ENCODE measurements at places on chromosomes 16 and 17. TPM values are rescaled to one million over a fixed set of nuclear protein-coding genes. Genes with fewer than 3 reads are reported as not detected.

- peak; percentile 57 for DNase-seq
Observed at GRCh38 chr16:88784074-88784855, 755 bp downstream of the PIEZO1 start.

The KCNG4 gene
- not detected for total RNA-seq

DNA sequence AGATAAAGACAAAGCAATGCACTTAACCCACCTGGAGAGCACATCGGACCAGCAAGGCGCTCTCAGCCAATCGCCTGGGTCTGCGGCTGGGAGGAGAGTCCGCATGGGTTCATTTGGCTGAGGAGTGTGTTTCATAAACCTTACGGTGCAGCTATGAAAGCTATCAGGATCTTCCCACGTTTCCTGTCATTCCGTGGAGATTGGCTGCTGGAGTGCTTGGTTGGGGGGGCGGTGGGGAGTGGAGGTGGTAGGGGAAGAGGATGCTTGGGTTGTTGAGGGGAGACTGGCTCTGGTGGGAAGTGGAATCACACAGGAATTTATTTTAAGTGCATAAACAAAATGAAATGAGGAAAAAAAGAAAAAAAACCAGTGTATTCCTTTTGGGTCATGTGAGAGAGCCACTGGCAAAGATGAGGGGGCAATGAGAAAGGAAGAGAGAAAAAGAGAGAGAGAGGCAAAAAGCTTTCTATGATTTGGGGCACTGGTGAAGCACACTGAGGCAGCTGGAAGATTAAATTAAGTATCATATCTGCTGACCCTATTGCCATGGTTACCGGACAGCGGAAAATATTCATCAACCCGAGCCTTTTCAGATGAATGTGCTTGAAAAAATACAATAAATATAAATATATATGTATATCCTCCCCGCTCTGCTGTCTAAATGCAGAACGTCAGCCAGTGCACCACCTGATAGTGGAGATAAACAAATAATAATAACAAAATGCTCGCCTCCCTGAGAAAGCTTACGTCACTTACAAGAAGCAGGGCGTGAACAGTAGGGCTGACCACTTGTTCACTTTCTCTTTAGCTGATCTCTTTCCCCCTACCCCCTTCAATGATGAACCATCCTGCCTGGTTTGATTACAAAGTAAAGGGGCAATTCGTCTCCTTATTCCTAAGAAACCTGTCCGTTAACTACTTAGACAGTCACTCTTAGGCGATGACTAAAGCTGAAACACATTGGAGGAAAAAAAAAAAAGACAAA lies 457.0 kb upstream of the ZFHX3 start:
- no peak for DNase-seq

GRCh38 chr17:72119077-72119872 lies 1.5 kb upstream of the SOX9 start:
- no peak for DNase-seq

DNA sequence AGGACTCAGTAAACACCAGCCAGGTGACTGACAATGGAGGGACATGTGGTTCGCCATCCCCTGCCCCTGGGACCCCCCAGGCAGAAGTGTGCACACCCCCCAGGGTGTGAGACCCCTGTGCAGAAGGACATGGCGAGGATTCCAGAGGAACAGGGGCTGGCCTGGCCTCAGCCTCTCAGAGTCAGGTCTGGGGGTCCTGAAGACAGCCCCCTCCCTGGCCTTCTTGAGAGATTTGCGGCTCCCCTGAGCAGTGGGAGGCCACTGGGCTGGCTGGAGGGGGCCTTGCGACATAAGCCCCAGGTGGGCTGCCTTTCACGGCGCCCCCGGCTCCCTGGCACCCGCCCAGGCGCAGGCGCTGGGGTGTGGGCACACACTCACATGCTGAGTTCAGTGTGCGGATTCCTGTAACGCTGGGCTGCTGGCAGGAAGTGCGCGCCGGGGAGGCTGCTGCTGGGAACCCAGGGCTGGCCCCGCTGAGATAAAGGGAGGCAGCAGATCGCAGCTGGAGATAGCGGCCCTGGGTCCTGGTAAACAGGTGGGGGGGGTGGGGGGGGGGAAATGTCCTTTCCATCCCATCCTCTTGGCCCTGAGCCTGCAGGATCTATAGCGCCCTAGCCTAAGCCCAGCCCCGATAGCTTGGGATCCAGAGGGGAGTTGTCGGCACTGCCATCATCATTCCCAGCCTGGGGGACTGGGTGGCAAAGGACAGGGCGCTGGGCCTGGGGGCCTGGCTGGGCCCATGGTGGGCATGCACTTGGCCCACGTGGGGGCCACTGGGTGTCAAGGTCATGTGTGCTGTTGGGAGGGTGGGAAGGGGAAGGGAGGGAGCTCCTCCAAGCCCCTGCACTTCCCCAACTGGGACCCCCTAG lies 27.1 kb downstream of the TMEM235 start:
- DNase-seq, result no peak

- DNase-seq, result no peak
Observed at GRCh38 chr17:4142107-4142900, 526 bp downstream of the ZZEF1 start.

The ATP1B2 gene
- not detected for total RNA-seq
